ENCODE measurements at places on chromosomes 16 and 17.

- DNase-seq, result no peak
Observed at GRCh38 chr16:52227851-52228250, 319.1 kb downstream of the TOX3 start.

DNA sequence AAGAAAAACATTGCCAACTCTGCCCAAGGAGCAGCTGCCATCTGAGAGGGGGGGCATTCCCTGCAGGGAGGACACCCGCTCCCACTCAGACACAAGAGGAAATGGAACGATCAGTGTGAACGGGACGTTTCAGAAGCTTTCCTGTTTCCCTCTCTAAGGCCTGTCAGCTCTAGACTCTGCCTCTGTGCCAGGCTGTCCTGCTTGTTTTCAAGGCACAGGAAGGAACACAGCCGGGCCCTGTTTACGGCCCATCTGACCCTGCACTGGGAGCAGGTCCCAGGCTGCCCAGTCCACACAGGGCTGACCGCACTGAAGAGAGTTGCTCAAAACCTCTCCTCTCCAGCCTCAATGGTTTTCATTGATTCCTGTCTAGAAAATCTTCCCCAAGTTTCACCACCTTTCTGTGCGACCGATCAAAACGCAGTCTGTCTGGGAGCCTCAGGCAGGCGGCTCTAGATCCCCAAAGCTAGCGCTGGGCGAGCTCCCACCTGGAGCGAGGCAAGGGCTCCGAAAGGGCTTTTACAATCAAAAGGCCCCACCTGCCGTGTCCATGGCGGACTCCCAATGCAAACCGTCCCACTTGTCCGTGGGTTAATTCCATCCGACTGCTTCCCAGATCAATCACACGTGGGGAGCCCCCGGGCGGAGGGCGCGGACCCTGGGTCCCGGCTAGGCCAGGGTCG lies 1.5 kb downstream of the PIEZO1 start:
- no peak for DNase-seq

- no peak for DNase-seq
Observed at GRCh38 chr17:4583206-4583605, 1.1 kb upstream of the SMTNL2 start.

DNA sequence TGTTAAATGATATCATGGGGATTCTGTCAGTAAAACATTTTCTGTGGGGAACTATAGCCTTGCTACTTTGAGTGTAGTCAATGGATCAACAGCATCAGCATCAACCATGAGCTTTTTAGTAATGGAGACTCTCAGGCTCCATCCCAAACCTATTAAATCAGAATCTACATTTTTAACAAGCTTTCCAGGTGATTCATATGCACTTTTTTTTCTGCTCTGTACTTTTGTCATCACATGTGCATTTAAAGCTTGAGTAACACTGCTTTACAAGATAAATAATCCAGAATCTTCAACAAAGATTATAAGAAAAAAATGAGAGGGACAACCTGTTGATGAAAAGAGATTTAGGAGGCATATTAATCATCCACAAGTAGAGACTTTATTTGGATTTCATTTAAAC lies 23.5 kb downstream of the NUP93 start:
- DNase-seq, result no peak

GRCh38 chr16:67398546-67399217 lies 5.4 kb upstream of the TPPP3 start:
- no peak for DNase-seq

- DNase-seq, result no peak
Observed at GRCh38 chr17:45906237-45906636, 11.9 kb downstream of the MAPT start.

- peak; percentile 65 for DNase-seq
Observed at GRCh38 chr16:12573730-12574383, 229.8 kb downstream of the CPPED1 start.

GRCh38 chr17:64448665-64449512 lies at the start of gene MILR1:
TSS of gene MILR1 (plus strand) at chr17:64449115. CDS start at chr17:64449169, 54 bp downstream.
- no peak for DNase-seq

DNA sequence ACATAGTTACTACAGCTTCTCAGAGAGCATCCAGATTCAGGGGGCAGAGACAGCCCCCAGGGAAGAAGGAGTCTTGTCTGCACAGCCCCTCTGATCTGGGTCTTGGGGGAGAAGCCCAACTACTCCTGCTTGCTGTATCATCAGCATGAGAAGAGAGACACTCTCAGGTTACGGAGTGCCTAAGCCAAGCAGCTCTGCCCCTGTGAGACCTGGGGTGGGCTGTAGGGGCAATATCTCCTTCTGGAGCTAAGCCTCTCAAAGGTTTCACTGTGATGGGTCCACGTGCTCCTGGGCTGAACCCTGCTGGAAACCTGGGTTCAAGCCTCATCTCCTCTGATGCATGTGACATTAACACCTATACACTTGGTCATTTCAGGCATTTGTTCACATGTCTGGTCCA lies 123.2 kb downstream of the CPPED1 start:
- no peak for DNase-seq

DNA sequence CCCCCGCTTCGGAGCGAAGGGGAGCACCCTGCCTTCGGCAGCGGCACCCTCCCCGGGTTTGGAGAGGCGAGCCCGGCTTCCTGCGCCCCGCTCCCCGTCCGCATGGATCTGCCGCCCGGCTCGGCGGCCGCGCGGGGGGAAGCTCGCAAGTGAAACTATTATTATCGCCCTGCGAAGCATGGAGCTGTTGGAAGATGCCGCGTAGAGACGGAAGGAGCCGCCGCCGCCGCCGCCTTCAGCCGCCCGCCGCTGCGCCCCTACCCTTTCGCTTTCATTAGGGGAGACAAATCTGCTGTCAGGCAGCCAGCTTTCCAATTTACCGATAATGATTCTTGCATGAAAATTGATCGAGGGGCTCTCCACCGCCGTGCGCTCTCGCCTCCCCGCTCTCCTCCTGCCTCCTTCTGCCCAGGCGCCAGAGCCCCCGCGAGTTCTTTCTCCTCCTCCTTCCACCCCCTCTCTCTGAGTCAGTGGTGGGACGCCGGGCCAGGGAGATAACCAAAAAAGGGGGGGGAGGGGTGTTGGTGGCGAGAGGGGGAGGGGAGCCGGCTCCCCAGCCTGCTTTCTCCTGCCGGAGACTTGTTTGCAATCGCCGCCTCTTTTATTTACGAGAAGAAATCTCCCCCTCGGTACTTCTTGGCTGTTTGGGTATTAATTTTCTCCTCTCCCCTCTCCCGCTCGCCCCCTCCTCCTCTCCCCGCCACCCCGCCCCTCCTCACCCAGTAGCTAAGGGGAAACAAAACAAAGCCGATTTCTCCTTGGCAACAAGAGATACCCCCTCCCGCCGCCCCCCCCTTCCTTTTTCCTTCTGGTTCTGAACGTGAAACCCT lies 58.0 kb upstream of the GSE1 start:
- peak; percentile 84 for DNase-seq
